AML-193 (cell line): ENCODE measurements at places on chromosomes 7 and 10.

GRCh38 chr7:18163091-18163490 lies 135.4 kb upstream of the PRPS1L1 start:
- DNase-seq: no peak

DNA sequence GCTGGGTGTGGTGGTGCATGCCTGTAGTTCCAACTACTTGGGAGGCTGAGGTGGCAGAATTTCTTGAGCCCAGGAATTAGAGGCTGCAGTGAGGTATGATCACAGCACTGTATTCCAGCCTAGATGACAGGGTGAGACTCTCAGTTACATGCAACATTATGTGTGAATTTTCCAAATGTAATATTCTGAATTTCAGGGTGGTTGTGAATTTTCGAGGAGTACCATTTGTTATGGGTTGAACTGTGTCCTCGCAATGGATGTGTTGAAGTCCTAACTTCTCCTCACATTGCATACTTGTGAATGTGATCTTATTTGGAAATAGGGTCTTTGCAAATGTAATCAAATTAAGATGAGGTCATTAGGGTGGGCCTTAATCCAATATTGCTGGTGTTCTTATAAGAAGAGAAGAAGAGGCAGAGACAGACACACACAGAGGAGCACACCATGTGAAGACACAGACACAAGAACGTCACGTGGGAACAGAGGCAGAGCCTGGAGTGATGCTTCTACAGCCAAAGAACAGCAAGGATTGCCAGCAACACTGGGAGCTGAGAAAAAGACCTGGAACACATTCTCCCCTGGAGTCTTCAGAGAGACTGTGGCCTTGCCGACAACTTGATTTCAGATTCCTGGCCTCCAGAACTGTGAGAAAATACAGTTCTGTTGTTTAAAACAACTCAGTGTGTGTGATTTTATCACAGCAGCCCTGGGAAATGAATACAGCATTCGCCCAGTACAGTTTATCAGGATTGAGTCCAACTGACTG lies 91.9 kb downstream of the ZNF783 start:
- DNase-seq: no peak

- no peak for DNase-seq
Observed at GRCh38 chr10:76334255-76334654, 902.8 kb downstream of the LRMDA start.

- DNase-seq: no peak
Observed at GRCh38 chr10:7056216-7056615, 354.6 kb downstream of the SFMBT2 start.

DNA sequence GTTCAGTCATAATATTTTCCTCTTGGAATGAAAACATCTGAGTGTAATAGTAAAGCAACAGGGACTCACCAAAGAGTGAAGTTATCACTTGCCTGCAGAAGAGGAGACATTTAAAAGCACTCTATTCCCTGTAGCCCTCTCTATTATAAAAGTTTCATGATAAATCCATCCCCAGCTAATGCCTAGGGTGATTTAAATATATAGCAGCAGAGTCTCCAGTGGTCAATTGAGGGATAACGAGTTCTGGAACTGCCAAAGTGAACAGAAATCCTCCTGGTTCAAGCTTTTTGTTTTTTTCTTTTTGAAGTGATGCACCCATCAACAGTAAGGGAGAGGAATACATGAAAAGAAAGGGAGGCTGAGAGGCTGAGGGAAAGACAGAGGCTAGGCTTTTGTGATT lies 87.3 kb downstream of the EVX1 start:
- DNase-seq: no peak

GRCh38 chr7:148856891-148857290 lies 27.2 kb downstream of the EZH2 start:
- no peak for DNase-seq
